Fibroblast of the aortic adventitia (primary cell): ENCODE measurements at places on chromosomes 3 and 15.

- no peak for DNase-seq
Measured at GRCh38 chr3:14138109-14138877, 13.4 kb downstream of the TMEM43 start.

- peak; percentile 25 for DNase-seq
Measured at GRCh38 chr3:43031485-43031884, 52.4 kb downstream of the GASK1A start.

DNA sequence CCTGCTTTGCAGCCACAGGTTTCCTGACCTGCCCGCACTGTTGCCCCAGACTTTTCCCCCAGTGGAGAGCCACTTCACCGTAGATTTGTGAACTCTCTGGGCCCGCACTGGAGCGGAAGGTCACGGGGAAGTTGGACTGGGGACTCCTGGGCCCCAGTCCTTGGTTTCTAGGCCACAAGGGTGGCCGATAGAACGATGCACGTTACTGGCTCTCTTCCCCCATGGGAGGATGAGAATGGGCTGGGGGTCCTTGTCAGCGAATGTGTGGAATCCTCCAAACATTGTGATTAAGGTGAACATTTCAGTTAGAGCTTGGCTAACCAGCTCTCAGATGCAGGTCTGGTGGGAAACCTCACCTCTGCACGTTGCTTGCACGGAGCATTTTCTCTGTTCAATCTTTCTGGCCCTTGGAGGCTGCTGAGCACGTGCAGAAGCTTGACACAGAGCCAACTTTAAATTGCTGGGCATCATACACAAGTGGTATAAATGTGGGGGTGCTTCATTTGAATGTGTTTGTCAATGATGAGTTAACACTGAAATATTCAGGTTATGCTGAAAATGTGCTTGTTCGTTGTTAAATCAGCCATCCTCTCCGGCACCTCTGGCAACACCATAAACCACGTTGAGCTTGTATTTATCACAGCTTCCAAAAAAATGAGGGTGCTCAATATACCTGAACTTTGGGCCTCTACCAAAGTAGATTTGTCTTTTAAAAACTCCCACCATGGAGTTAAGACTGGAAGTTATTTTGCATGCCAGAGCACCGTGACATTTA lies 976 bp downstream of the DIS3L start:
- DNase-seq: peak; percentile 78

GRCh38 chr3:18556001-18556408 lies 130.9 kb upstream of the SATB1 start:
- DNase-seq: no peak

DNA sequence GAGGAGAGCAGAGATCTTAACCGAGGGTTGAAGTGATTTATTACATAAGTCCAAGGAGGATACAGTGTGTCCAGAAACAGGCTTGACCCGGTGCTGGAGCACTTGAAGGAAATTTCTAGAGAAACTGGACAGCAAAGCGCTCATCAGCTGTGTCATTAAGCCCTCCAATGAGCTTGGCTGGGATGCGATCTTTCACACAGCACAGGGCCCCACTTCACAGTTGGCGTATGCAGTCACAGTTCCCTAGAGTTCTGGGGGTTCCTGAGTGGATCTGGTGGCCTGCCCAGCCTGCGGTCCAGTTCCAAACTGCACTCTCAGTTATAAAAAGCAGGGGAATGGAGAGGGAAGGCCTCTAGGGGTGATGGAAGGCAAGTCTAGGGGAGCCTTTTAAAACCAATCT lies 13.6 kb downstream of the ST8SIA2 start:
- no peak for DNase-seq

DNA sequence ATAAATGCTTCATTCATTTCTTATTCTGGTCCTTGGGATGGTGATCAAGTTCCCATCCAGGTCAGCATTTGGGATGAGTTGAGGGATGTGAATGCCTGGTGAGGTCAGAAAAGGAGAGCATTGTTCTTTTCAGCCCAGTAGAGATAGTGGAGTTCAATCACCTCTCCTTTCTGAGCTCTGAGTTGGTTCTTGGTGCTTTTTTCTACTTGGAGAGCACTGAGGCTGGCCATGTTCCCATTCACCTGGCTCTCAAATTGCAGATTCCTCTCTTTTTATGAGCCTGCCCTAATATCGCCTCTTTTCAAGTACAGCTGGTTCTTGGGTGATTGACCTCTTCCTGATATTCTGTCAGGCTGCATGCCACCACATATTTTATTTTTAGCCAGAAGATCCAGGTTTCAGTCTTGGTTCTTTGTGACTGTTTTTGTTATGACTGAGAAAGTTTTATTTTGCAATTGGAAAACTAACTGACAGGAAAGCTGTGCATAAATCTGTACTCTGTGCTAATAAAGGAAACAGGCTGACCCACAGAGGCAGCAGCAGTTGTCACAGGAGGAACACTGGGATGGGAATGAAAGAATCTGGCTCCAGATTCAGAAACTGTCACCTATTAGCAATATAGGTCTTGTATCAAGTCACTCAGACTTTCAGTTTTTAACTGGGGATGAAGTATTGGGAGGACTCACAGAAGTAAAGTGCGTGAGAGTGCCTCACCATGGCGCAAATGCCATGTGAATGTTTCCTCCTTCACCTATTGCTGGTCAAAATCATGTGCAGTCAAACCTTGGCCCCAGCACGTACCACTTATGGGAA lies 10.7 kb downstream of the AQP9 start:
- no peak for DNase-seq

DNA sequence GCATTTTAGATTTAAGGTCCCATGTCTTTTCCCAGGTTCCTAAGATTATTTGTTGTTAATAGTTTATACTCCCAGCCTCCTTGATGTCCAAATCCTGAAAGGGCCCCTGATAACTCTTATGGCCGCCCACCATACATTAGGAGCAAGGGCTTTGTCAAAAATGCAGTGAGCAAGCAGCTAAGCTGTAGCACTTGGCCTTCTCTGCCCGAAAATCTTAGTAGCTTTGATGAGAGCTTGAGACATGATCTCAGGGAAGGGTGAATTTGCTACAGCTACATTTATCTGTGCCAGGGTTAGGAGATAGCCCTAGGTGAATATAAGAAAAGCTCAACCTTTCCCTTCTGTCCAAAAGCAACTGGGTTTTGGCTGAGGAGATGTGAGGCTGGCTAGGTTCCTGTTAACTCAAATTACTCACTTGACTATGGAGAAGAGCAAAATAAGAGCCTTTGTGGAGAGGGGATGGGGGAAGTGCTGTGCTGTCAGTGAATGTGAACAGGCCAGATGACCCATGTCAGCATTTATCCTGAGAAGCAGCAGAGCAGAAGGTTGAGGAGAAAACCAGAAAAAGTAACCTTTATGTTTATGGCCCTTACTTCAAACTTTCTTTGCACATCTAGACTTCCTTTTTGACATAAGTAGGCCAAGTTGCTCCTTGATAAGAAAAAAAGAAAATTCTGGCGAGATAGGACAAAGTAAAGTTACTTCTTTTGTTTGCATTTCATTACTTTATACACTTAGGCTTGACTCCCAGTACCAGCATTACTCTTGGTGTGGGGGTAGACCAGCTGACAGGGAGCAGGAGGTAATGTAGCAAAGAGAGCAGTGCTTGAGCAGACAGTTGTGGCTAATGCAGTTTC lies 21.1 kb downstream of the MAPK6 start:
- peak; percentile 58 for DNase-seq

DNA sequence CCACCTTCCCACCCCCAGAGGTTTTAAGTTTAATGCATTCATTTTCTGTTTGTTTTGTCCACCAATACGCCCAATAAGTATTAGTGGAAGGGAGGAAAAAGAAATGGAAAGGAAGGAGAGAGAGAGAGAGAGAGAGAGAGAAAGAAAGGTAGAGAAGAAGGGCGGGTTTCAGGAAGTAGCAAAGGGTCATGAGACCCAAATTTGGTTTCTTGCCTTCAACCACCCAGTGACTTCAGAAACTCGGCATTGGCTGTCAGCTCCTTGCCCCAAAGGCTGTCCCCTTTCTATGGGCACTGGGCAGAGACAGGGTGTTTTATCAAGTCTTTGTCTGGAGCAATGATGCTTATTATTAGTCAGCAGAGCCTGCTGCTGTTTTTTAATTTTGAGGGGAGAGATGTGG lies 13.5 kb upstream of the NR1D2 start:
- no peak for DNase-seq

GRCh38 chr3:150897592-150897991 lies 7.6 kb downstream of the MINDY4B start:
- DNase-seq: no peak

GRCh38 chr3:151227266-151227806 lies 24.3 kb upstream of the GPR171 start:
- DNase-seq: no peak

DNA sequence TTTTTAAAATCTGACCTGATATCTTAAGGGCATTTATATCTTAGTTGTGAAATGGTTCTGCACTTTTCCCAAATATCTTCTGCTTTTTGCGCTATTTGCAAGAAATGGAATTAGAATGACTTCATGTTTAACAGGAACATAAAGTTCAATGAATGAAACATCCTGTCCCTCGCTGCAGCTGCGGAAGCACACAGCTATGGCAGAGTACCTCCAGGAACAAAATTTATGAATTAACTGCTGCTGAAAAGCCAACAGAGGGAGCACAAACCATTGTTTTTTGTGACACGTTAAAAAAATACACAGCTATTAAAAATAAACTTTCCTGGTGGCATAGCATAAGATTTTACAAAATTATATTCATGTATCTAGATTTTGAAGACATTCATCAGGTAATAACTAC lies 404.4 kb upstream of the MDFIC2 start:
- DNase-seq: peak; percentile 76

- no peak for DNase-seq
Measured at GRCh38 chr3:57206423-57206822, 6.6 kb upstream of the HESX1 start.

DNA sequence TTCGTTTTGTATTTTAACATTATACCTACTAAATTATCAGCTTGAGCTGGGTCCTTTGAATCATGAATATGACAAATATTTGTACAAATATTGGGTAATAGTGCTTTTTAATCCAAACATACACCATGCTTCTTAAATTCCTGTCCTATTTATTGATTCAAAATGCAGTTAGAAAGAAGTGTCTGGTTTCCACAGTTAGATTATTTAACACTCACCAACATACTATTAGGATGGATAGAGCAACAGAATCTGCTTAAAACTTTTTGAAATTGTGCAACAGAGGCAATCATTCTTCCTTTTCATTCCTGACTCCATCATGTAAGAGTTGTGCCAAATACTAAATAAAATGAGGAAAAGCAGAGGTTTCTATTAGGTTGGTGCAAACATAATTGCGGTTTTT lies 281.2 kb downstream of the LSAMP start:
- peak; percentile 20 for DNase-seq

DNA sequence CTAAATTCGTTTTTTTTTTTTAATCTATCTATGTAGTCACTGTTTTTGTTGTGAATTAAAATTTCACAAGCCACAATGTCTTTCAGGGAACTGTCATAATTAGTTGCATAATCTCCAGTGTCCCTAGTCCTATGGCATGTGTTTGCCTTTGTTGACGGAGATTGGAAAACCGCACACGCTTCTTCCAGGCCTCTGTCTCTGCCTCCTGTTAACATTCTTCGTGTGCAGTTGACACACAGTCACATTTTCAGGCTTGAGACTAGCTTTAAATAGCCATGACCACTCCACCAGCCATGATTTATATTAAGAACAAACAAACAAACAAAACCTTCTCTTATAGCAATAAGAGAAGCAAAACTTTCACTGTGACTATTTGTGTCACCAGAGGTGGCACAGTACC lies 139.8 kb downstream of the DUT start:
- no peak for DNase-seq

GRCh38 chr15:60313906-60314305 lies 83.9 kb downstream of the ANXA2 start:
- no peak for DNase-seq

GRCh38 chr3:44442596-44443309 lies 34.7 kb downstream of the ZNF445 start:
- DNase-seq: no peak

DNA sequence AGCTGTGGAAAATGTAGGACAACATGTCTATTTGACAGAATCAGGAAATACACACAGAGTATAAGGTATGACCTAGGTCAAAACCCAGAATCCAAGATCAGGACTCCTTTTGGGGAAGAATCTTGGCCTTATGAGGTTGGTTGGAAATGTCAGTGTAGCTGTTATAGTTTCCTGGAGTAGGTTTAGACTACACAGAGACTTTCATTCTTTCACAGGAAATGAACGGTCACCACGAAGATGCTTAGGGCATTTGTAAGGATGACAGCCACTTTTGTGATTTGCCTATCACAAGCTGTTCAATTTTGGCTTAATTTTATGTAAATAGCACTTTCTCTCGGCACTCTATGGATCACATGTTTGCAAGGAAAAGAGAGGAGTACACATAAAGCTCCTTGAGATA lies 18.6 kb upstream of the ZBTB20 start:
- no peak for DNase-seq

GRCh38 chr3:82081351-82081750 lies 319.9 kb upstream of the GBE1 start:
- no peak for DNase-seq

DNA sequence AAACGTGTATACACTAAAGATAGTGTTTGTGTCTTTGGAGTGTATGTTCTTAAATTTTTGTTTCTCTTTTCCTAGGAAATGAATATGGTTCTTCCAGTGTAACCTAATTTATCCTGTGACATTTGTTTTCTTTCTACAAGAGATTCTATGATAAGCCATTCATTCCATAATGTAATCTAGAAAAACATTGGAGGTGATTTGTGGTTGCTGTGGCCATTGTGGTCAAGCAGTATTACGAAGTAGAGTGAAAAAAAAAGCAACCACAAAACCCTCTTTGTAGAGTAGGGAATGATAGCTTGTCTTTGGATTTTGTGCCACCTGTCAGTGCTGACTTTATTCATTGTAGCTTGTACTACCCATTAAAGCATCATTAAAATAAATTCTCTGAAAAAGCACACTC lies 1209.6 kb downstream of the ZPLD1 start:
- no peak for DNase-seq

DNA sequence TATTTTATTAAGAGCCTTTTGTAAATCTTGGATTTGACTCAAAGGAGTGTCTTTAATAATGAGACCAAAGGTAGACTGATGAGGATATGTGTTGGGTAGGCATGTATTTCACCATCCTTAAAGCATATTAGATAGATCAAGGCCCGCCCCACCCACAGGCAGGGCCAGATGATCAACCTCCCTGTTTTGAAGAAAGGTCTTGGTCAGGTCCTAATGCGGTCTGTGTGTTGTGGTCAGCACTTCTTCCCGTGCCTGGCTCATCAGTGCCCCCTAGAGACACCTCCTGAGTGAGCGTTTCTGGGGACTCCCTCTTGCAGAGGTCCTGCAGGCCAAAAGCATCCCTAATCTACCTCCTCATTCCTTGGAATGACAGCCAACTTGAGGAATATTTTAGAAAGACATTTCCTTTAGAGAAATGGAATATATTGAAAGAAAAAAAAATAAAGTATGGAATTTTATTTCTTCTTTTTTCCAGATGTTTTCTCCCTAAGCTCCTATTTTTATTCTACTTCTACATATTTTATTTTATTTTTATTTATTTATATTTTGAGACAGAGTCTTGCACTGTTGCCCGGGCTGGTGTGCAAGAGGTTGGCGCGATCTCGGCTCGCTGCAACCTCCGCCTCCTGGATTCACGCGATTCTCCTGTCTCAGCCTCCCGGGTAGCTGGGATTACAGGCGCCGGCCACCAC lies 6.0 kb downstream of the TM4SF4 start:
- peak; percentile 91 for DNase-seq

GRCh38 chr15:67142767-67143100 lies 77.3 kb downstream of the SMAD3 start:
- DNase-seq: peak; percentile 73

- DNase-seq: no peak
Measured at GRCh38 chr15:59591356-59591755, 20.2 kb upstream of the GCNT3 start.

- DNase-seq: peak; percentile 4
Measured at GRCh38 chr3:25556447-25556846, 108.3 kb downstream of the TOP2B start.

- DNase-seq: no peak
Measured at GRCh38 chr3:45120359-45121158, 25.6 kb downstream of the CDCP1 start.
